Fibroblast of lung (primary cell): ENCODE measurements at places on chromosomes 2 and 18.

GRCh38 chr2:112138159-112139032 is at the start of gene FBLN7:
FBLN7 (plus strand) TSS chr2:112138385; CDS start chr2:112138656, 271 bp downstream.
- DNase-seq: peak; percentile 11

- DNase-seq: no peak
Measured at GRCh38 chr2:176502619-176503018, 233.4 kb downstream of the MTX2 start.

DNA sequence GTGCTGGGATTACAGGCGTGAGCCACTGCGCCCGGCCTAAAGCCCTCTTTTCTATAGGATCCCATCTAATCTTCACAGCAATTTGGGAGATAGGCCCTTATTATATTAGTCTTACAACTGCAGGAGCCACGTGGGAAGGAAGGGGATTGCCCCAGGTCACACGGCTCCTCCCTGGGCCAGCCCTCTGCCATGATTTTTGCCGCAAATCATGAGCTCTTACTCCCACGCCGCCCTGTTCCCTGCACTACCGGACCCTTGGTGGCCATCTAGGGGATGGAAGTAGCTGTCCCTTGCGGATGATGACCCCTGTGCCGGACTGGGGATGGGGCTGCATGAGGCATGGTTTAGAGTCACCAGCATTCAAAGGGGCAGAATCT is 28.4 kb upstream of the PTMA start:
- no peak for DNase-seq

- no peak for DNase-seq
Measured at GRCh38 chr2:24878341-24878740, 41.7 kb downstream of the ADCY3 start.

- no peak for DNase-seq
Measured at GRCh38 chr2:40507432-40507831, 55.5 kb upstream of the SLC8A1 start.
